ENCODE measurements at places on chromosomes 13 and 19.
A peak's percentile ranks its signal among the peaks of the same experiment; 100 is the strongest.

DNA sequence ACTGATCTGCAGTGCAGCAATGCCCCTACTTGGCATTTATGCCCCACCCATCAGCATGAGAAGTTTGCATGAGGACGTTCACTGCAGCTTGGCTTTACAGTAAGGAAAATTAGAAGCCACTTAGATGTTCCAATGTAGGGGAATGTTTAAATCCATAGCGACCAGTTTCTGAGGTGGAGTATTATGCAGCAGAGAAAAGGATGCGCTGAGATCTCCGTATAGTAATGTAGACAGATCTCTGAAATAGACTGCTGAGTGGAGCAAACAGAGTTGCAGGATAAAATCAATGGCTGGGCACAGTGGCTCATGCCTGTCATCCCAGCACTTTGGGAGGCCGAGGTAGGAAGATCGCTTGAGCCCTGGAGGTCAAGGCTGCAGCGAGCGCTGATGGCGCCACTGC is 10.1 kb downstream of the PGPEP1 start:
- no peak for DNase-seq

DNA sequence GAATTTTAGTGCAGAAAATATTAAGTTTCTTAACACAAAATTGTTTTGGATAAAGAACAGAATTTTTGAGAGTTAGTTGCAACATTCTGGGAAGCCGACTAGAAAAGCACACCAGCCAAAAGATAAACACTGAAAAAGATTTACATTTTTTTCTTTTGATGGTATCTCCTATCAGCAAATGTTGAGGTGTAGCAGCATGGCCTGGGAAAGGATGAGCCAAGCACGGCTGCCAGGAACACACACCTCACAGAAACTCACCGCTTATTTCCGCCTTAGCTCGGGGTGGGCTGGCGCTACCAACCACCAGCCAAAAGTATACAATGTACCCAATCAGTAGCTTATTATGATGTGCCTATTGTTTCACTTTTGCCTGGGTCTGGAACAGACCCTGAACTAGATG is 134.7 kb downstream of the MIPEP start:
- DNase-seq, result no peak

GRCh38 chr13:21232196-21232595 is 55.7 kb downstream of the MRPL57 start:
- no peak for DNase-seq

DNA sequence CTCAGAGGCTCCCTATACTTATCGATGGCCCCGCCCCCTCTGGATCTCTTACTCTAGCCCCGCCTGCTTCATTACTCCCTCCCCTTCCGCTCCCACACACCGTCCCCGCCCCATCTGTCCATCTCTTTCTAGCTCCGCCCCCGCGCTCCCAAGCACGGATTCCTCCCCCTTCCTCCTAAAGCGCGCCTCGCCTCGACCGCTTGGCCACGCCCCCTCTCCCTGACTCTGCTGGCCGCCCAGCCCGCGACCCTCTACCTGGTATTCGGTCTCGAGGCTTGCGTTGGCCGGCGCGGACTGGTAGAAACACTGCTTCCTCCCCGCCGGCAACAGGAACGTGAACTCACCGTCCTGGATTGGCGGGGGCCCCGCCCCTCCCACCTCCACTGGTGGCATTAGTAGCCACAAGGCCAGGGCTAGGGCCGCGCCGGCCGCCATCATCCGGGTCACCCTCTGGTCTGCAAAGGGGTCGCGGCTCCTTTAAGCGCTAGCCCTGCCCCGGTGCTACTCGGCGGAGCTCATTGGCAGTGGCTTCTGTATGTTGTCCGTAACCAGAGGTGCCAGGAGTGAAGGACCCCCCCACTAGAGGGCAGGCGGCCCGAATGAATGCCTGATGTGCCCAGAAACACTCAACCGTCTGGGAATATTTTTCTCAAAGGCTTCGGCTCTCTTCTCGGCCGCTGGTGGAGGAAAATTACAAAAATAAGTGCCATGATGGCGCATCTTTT is at the start of gene TMED1:
TSS of gene TMED1 (minus strand) at position 459 of the 725 bp plus-strand sequence. CDS start at position 438, 21 bp downstream.
- DNase-seq, result peak; percentile 99

GRCh38 chr13:66644855-66645460 is 585.2 kb downstream of the PCDH9 start:
- no peak for DNase-seq

DNA sequence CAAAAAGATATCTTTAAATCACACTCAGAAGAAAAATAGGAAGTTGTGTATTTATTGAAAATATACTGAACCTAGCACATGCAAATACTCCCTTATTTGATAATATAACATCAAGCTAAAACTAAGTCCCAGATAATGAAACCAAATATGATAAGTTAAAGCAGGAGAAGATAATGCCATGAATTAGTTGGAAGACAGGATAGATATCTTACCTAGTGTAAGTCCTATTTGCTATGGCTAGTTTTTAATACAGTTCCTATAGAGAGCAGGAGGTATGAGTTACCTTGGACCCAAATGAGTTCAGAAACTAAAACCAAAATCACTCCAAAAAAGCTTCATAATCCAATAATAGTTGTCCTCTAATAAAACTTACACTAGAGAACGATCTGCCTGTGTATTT is 1407.1 kb upstream of the MIR17HG start:
- no peak for DNase-seq

- DNase-seq, result no peak
Measured at GRCh38 chr13:110479648-110480047, 81.9 kb downstream of the RAB20 start.
